ENCODE measurements at places on chromosomes 6 and 20.
A peak's percentile ranks its signal among the peaks of the same experiment; 100 is the strongest.

- peak; percentile 4 for DNase-seq
Observed at GRCh38 chr20:39939241-39939865, 749.7 kb downstream of the MAFB start.

DNA sequence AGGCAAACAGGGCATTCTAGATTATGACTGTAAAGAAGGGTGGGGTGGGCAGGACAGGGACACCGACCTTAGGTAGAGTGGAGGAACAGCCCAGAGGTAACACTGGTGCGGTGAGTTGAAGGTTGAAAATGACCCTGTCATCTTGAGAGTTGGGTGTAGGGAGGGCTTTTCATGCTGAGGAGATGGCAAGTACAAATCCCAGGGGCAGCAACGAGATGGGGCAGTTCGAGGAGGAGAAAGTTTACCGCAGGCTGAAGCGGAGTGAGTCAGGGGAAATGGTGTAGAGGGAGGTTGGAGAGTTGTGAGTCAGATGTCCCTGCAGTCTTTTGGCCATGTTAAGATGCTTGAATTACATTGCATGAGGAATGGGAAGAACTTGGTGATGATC, 101.1 kb downstream of the HIVEP1 start:
- no peak for DNase-seq

- no peak for DNase-seq
Observed at GRCh38 chr6:125082908-125083683, 70.5 kb upstream of the TPD52L1 start.

DNA sequence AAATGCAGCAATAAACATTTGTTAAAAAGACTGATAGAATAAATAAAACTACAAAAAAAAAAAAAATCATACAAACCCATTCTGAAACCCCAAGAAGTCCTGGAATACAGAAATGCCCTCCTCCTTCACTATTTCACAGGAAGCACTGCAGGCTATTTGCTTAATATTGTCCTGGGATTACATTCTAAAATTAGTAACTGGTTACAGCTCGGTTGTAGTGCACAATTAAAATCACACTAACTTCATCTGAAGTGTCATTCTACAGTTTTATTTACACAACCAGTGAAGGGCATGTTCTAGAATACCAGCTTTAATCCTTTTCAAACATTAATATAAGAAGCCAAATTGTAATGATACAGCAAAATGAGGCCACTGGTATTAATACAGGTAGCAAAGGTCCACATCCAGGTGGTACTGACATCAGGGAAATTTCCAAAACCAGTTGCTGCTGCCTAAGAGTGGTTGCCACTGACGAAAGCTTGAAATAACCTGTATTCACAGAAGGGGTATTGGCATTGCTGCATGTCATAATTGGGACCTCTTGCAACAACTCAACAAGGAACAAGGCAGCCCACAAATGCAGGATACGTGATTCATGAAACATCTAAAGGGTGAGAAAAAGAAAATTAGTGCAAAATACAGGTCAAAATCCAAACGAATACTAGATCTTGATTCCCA, 26.9 kb downstream of the AKIRIN2 start:
- DNase-seq: no peak

DNA sequence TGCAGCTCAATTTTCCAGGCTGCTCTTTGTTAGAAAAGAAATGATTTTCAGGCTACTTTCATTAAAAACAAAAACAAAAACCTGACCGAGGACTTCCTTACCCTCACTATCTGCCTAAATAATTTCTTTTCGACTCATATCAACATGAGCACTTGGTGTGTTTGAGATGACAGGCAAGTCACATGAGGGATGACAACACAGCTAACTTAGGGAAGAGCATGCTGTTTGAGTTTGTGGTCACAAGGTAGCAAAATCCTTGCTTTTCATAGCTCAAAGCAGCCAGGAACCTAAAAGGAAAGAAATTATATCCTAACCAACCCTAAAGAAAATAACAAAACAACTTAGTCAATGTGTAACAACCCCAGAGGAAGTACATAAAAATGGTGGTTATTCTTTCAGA, 459.5 kb downstream of the KIF16B start:
- no peak for DNase-seq

DNA sequence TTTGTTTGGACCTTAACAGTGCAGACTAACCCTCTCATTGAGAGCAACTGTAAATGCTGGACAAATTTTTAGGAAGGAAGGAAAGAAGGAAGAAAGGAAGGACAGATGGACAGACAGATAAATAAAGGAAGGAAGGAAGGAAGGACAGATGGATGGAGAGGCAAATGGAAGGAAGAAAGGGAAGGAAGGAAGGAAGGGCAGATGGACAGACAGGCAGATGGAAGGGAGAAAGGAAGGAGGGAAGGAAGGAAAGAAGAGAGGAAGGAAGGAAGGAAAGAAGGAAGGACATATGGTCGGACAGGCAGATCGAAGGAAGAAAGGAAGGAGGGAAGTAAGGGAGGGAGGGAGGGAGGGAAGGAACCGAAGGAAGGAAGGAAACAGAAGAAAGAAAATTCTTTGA, 388.5 kb upstream of the CDH4 start:
- DNase-seq: no peak

DNA sequence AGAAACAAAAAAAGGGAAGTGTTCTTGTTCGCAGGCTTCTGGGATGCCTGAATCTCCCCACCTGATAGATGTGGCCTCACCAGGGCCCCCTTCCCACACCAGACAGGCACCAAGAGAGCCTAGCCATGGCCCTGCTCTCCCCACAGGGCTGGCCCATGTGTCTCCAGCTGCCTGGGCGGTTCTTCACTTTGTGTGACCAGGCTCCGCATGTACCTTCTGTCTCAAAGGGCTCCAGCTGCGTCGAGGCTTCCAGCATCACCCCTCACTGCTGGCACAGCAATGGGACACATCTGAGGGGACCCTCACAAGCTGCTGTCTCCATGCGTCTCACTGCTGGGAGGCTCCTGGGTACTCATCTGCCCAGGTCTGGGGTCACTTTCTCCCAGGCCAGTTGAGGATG, 362.9 kb downstream of the ZFAND3 start:
- no peak for DNase-seq

DNA sequence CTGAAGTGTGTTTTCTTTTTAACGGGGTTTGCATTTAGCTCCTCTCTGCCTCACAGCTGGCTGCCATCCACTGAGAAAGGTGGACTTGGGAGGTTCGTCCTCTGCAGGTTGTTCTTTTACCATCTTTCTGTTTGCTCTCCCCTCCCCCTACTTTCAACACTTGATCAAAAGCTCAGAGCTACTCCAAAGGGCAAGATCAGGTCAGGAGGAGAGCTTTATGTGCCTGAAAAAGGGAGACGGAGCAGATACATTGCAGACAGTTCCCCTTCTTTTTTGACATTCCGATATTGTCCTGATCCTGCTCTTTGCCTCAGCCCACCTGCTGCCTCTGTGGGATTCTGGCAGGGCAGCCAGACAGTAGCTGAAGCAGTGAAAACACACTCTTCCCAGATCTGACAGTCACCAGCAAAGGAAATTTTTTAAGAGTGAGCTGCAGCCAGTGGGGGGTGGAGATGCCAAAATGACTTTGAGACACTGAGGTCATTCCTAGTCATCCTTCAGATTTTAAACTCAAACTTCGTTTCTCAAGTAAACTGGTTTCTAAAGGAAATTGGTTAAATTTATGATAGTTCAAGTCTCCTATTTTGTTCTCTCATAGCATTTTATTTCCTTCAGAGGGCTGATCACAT, 26.5 kb downstream of the SMLR1 start:
- peak; percentile 6 for DNase-seq

- DNase-seq: no peak
Observed at GRCh38 chr20:47585087-47585747, 83.5 kb downstream of the NCOA3 start.

GRCh38 chr6:134389129-134389528, 71.2 kb upstream of the SGK1 start:
- no peak for DNase-seq

DNA sequence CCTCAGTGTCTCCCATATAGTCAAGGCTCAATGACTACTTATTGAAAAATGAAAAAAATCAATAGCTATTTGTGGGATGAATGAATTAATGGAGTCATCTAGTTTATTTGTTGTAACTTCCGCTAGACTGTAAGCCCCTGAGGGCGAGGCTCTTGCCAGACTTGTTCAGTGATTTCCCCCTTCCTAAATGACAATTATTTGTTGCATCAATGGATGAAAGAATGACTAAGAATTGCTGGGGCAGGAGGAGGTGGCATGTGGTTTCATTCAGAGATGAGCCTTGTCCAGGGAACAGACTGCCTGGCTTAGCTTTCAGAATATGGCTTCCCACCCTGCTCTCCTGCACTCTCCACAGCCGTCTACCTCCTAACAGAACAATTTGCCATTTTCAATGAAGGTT, 1.1 kb upstream of the PRELID3B start:
- no peak for DNase-seq

DNA sequence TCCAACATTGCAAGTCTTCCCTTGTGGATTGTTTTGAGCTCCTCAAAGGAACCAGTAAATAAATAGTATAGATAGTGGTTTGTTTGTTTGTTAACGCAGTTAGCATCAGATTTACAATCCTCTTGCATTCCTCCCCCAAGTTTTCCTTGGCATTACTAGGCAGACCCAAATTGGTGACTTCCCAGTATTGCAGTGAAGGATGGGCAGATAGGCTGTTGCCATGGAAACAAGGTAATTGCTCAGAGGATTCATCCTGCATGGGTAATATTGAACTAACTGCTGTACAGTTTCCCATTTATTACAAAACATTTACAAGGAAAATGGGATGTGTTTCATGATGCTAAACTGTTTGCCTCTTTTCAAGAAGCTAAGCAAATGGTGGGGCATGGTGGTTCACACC, 477.2 kb downstream of the EPM2A start:
- DNase-seq: no peak

DNA sequence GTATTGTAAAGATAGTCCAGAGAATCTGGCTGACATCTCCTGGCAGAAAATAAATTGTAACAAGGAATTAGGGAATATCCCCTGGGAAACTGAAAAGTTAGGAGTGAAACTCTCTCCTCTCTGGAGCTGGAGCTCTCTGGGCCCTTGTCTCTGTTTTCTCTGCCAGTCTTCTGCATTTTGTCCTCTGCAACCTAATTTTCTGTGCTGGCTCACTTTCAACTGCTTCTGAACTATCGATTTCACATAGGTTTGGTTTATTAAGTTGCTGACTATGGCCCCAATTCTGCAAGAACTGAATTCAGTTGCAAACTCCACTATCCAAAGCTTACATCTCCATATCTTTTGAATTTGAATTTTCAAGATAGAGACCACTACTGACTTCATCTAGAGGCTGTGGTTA, 9.3 kb downstream of the TCF21 start:
- DNase-seq: no peak

DNA sequence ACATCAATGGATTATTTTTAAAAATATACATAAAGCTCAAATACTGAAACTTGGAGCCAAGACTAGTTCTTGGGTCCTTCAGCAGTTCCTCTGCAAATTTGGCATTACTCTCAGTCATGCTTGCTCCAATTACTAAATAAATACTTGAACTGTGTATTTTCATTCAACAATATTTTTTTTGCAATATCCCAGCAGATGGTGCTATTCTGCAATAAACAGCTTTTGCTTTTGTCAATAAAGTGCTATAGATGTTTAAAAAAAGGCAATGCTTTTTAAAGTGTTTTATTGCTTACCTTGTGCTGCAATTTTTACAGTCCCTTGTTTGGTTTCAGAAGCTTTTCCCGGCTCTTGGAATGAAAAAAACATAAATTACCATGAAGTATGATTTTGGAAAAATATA, 243.4 kb downstream of the TRDN start:
- DNase-seq: peak; percentile 24

DNA sequence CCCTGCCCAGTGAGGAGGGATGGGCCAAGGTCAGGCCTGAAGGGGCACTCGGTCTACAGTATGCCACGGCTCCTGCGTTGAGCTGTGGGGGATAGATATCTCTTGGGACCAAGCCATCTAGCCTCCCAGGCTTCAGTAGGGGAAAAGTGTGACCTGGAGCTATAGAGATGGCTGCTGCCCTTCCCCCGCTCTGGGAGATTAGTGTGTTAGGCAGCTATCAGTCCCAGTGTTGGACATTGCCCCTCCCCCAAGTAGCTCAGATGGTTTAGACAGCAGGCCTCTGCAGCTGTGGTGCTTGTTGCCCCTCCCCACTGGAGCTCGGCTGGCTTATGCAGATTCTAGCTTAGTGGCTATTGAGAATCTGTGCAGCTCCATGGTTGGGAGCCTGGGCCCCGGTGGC, 56.8 kb downstream of the KHDRBS2 start:
- DNase-seq: no peak

DNA sequence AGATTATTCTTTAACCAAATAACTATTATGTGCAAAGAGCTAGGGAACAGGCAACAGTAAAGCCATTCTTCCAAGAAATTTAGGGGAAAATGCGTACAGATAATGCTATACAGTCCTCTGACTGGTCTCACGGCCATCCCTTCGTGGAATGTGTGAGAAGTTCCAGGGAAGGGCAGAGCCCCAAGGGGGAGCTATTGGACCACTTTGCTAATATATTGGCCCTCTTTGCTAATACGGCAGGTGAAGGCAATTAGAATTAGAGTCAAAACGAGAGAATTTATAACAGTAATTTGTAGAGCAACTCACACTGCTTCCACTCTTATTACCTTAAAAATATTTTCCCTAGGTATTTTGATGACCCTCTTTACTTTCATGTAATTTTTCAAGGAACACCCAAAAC, 140.4 kb downstream of the IMPG1 start:
- peak; percentile 30 for DNase-seq

Data from umbilical cord (tissue), 2 donors.